CD8-positive, alpha-beta memory T cell (primary cell): ENCODE measurements at places on chromosomes 2 and 18. TPM values are rescaled to one million over a fixed set of nuclear protein-coding genes. Genes with fewer than 3 reads are reported as not detected.

DNA sequence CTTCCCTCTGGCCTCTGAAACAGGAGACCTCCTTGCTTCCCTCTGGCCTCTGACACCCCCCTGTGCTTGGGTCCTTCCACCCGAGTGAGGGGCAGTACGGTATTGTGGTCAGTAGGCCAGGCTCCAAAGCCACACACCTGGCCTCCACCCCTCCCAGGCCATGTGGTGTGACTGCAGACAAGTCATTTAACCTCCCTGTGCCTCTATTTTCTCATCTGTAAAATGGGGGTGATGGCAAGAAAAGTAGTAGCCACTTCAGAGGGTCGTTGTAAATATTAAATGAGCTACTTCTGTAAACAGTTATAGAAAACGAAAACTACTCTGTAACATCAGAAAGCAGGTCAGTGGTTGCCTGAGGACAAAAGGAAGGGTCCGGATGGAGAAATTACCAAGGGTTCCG is 74.2 kb downstream of the SMAD7 start:
- no peak for DNase-seq

GRCh38 chr18:8901019-8901418 is 195.7 kb downstream of the MTCL1 start:
- no peak for DNase-seq

DNA sequence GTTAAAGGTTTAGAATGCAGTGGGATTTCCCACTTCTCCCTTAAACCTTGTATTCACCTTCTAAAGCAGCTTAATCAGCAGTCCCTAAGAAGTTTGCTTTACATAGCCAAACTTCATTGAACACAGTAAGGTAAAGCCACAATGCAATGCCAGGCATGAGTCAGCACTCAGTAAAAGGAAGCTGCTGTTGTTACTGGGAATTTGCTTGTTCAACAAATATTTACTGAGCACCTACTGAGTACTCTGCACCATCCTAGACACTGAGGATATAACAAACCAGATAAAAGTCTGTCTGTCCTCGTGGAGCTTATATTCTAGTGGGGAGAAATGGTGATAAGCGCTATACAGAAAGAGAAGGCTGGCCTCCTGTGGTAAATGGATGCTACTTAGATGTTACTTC is 162.7 kb downstream of the PKP4 start:
- DNase-seq: no peak

- no peak for DNase-seq
Measured at GRCh38 chr2:190853531-190854383, 26.9 kb upstream of the GLS start.

GRCh38 chr18:46547520-46547919 is 109.5 kb downstream of the LOXHD1 start:
- DNase-seq: no peak

GRCh38 chr2:3913166-3913565 is 209.8 kb downstream of the DCDC2C start:
- DNase-seq: no peak

- DNase-seq: no peak
Measured at GRCh38 chr2:175854665-175855064, 147.4 kb downstream of the LNPK start.

DNA sequence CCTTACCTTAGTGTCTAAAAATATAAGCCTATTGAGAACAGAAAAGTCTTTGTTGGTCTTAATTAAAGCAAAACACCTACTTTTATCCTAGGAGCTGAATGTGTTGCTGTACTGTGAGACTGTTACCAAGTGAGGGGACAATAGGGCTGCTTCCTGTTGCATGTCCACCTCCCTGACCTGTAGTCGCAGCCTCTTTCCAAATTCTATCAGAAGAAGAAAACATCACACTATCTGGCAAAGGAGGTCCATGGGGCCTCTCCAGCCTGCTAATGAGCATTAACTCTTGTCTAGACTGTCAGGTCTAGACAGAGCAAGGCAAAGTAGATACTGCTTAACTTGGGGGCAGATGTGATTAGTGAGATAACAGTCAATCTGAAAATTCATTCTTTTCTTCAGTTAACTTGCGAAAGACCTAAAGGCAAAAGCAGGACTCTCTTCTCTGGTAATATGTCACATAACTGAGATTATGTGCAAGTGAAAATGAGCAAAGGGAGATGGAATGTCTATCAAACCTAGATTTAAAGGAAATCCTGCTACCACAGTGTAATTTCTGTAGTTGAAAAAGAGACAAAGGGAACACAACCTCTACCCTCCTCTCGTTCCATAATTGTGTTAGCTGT is 66.9 kb downstream of the CDH20 start:
- no peak for DNase-seq

DNA sequence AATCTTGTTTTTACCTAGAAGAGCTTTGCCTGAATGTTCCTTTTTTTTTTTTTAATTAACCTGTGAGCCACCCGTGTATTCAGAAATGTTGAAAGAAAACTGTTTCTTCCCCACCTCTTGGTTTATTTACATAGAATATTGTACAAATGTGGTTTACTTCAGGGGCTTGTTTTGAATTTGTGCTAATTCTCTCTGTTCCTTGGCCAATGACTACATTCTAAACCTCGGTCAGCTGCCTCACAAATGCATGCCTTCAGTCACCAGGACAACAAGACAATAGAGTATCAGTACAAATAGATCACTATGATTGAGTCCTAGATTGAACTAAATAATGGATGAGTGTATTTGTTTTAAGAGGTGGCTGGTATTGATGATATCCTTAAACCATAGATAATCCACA is 36.0 kb downstream of the AGFG1 start:
- DNase-seq: no peak

- DNase-seq: no peak
Measured at GRCh38 chr2:60957643-60958042, 59.9 kb upstream of the PEX13 start.

DNA sequence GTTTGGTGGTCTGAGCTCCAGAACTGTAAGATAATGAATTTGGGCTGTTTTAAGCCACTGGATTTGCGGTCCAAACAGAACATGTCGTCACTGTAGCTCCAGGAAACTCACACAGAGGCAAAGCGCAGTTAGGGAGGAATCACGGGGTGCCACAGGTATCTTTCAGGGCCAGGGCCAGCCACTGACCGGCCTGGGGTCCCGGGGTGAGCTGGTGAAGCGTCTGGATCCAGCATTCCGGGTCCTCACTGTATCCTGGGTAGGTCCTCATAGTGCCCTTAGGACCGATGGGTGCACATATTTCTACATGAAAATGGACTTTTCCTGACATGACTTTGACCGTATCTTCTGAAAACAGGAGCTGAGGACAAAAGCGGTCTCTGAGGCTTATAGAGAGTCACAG is 196.0 kb upstream of the HDAC4 start:
- DNase-seq: no peak

- DNase-seq: no peak
Measured at GRCh38 chr2:48227617-48228344, 302.2 kb upstream of the STON1 start.

ABCA12 gene
- not detected for total RNA-seq

CTLA4 gene
- 37.7 TPM for total RNA-seq

REG3G gene
- not detected for total RNA-seq

APOB gene
- total RNA-seq: not detected

NEURL3 gene
- total RNA-seq: not detected

PJVK gene
- 1.9 TPM for total RNA-seq

TEKT4 gene
- not detected for total RNA-seq

ABCG8 gene
- total RNA-seq: not detected
